ENCODE measurements at places on chromosomes 7 and 10.

- no peak for DNase-seq
These were observed 19.9 kb upstream of the FMC1 start for GRCh38 chr7:139321071-139321745.

DNA sequence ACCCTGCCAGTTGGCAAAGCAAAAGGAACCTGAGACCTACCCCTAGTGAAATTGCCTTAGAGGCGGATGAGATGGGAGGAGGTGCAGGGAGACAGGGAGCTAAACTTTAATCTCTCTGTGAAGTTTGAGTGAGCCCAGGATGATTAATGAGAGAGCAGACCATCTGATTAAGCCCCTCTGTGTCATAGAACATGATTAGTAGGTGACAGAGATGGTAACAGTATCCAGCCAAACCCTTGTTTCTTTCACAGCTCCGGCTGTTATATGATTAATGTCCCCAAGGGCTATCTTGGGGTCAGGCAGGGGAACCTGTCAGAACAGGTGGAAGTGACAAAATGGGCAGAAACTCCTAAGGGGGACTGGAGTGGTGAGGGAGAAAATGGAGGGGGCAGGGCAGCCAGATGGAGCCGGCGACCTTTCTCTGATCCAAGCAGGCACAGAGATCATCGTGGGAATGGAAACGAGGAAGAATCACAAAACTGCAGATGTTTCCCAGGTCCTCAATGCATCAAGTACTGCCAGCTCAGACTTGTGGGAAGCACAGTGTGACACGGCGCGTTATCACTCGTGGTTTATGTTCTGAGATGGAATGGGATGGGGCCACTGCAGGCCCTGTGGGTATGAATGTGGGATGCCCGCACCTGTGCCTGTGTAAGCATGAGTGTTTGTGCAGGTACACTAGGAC is 684.2 kb downstream of the LRMDA start:
- DNase-seq, result no peak

DNA sequence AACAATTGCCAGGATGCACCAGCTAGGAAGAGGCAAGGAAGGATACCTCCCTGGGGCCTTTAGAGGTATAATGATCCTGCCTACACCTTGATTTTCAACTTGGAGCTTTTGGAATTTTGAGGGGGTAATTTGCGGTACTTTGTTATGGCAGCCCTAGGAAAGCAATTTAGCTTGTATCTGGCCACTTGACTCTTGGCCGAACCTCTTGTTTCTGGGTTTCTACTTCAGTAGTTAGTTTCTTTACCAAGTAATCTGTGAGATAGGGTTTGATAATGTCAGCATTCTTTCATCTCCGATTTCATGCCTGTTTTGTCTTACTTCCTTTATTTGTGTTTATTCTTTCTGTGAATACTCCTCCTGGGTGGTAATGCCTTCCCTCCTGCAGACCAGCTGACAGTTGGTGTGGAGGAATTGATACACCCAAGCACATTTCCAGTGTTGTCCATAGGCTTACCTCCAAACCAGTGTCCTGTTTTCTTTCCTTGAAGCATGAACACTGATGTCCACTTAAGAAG is 163.7 kb downstream of the SND1 start:
- no peak for DNase-seq

DNA sequence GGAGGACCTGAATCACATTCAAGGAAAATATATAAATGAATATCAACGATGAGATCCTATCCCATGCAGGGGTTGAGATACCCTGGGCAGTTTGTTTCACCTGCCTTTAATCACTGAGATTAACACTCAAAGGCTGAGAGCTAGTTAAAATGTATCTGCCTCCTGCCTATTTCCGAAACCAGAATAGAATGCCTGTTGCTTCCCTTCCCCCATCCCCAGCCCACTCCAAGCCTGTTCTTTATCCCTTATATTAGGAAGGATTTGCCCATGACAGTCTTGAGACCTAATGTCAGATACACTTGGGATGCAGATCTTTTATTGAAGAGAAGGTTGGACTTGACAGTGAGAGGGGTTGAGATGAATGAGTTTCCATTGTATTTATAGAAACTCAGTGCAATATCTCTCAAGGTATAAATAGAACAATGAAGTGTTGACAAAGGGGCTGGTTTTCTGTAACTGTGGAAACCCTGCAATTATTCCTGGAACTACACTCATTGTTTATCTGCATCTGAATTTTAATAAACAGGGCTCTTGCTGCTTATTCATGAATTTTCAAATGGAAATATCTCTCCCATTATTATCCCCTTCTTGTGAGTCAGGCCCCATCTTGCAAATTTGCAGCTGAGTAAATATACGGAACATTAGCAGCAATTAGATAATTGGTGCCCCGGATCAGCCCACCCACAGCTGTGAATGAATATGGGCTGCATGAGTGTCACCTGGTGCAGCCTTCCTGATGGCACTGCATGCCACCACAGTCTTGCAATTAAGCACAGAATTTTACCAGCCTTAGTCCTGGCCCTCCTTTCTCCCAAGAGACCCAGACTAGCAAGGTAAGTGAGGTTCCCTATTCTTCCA is 66.7 kb downstream of the SORCS3 start:
- peak; percentile 8 for DNase-seq

GRCh38 chr7:126044662-126045061 is 1115.0 kb upstream of the POT1 start:
- no peak for DNase-seq

DNA sequence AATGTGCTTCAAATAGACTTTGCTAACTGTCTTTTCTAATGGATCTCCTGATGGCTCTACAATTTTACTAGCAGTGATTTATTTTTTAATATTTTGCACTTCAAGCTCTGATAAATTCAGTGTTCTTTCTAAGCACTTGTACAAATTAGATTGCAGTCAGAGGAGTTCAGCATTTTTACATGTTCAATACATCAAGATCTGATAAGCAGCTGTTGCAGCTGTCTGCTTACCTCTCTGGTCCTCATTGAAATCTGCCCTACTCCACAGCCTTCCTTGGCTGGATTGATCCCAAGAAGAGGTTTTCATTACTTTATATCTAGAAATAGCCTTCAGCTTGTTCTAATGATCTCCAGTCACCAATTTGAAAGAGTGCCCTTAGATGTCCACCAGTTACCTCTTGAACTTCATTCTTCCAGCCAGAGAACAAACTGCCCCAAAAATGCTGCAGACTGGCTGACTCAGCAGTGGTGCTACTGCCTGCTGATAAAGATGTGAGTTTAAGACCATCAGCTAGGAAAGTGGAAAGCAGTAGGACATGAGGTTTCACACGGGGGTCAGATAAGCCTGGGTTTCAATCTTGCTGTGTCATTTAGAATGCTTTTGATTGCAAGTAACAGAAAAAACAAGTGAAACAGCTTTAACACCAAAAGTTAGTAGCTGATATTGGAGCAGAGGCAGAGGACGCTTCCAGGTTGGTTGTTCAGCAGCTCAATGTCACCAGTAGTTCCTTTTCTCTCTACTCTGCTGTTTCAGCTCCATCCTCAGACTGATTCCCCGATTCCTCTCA is 350.9 kb upstream of the NPVF start:
- no peak for DNase-seq

DNA sequence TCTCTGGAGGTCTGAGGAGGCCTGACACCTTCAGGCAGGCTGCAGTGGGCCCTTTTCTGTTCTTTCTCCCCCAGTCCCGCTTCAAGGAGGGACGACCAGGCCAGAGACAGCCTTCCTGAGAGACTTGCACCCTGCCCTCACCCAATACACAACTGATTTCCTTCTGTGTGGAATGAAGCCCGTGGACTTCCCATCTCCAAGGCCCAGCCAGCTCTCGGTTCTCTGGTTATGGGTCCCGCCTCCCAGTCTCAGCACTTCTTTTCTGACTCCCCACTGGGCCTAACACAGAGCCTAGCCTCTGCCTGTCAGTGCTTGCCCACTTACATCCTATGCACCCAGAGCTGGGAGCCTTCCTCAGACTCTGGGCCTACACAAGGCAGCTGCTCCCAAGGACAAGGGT is 24.1 kb upstream of the ADCYAP1R1 start:
- no peak for DNase-seq

DNA sequence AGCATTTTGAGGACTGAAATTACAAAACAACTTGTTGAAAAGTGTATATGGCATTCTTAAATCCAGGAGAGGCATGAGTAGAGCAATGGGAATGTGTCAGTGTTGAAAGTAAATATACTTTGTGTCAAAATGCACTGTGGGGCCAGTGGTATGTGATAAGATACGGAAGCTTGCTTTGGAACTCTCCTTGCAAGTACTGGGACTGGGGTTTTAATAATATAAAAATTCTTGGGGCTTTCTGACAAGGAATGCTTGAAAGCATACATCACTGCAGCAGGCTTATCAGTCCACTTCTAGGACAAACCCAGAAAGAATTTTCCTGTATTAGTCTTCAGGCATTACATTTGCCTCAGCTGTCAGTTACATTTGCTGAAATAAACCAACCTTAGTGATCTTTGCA is 472.8 kb upstream of the FZD8 start:
- no peak for DNase-seq

GRCh38 chr7:134422008-134422407 is 36.9 kb downstream of the AKR1B1 start:
- no peak for DNase-seq

GRCh38 chr10:3593611-3594010 is 191.4 kb downstream of the KLF6 start:
- no peak for DNase-seq

DNA sequence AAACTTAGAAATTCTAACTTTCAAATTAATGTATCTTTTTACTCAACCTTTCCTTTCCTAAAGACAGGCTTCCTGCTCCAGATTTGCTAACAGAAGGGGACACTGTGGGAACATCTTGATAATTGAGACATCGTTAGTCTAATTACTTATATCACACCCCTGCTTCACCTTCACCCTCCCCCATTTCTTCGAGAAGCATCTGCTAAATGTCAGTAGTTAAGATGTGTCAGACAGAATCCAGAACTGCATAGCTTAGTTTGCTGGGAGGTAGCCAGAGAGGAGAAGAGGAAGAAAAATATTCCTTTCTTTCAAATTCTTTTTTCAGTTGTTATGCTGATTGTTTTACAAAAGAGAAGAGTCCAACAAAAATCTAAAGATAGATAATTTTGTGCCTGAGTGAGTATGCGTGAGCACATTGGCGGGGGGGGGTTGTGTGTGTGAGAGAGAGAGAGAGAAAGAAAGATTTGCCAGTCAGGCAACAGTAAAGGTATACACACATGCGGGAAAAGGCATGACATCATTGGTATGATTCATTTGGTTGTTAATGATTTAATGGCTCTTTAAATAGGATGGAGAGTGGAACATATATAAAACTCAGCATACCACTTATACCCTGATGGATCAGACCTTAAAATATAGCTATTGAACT is 192.4 kb downstream of the PTN start:
- no peak for DNase-seq

- DNase-seq, result no peak
These were observed 18.8 kb upstream of the INPP5A start for GRCh38 chr10:132518572-132519381.

DNA sequence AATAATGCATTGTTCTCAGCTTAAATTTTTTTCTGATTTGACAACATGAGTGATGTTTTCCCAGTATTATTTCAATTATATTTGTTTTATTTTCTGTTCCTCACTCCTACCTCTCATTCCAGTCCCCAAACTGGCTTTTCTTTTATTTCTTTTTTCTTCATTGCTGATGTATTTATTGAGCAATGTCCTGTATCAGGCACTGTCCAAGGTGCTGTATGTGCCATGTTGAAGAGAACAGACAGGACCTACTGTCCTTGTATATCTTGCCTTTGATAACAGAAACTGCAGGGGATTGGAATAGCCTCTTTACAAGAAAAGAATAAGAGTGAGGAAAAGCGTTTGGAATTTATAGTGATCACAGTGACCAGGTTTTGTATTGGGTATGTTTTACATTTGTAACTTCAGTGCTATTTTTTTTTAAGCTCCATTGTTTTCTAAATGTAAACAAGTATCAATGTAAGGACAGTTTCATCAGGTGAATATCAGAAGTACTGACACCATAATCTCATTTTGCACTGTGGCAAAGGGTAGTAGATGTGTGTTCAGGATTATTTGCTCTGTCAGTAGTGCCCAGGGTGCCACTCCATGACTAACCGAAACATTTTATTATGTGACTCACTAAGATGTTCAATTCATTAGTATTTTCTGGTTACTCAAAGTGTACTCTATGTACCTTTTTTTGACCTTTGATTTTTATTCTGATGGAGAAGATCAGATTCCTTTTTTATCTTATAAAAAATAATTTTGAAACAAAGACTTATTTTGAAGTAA is 15.6 kb upstream of the CLDN12 start:
- DNase-seq, result no peak

- no peak for DNase-seq
These were observed 27.4 kb downstream of the CCDC6 start for GRCh38 chr10:59878915-59879314.

DNA sequence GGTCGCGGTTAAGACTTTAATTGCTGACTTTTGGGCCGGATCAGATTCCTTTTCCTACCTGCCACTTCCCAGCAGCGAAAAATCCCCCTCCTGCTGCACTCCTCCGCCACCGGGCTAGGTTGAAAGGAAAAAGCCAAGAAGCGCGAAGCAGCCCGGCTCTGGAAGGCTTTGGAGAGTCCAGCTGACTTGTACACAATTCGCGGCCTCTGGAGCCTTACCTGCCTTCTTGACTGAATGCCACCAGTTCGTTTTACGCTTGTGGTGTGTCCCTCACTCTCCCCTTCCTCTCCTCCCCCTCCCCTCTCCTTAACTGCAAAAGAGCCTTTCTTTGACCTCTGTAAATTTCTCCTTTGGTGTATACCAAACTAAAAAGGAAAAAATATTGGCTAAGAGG is 2.7 kb upstream of the FEZF1 start:
- DNase-seq, result no peak

- no peak for DNase-seq
These were observed 5.5 kb downstream of the ZNF775 start for GRCh38 chr7:150384406-150385301.

DNA sequence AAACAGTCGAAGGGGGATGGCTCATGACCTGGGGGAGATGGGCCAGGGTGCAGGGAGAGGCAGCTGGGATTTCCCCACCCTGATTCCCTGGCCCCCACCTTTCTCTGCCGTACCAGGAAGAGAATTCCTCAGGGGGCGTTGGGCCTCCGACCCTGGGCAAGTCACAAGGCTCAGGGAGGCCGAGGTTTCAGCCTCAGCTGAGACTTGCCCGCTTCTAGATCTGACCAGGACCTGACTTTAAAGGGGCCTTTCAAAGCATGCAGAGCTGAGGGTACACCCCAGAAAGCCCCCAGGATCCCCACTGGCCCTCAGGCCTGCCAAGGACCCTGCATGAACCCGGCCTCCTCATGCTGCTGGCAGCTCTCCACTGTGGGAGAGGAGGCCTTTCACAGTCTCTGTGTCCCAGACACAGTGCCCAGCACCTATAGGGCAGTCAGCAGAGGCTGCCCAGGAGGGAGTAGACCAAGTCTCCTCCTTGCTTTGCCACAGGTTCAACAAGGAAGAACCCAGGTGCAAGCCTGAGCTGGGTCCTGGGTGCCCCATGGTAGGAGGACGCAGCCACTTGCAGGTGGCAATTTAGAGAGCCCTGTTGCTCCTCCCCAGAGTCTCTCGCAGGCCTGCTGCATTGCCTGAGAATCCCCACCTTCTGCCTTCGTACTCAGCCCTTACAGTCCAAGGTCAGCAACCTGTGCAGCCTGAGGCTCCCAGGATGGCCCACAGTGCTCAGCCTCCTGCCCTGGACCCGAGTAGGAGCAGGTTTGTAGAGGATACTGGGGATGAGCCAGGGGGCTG is 89.3 kb downstream of the CHST15 start:
- no peak for DNase-seq
